Activated CD4-positive, alpha-beta T cell treated with anti-CD3 and anti-CD28 coated beads, Interleukin-2, amount 50 U/mL, for 4 hours (primary cell): ENCODE measurements at places on chromosomes 11 and 22.

- DNase-seq = no peak
Observed at GRCh38 chr11:35792148-35792845, 129.7 kb downstream of the TRIM44 start.

GRCh38 chr11:30171661-30172060, 59.2 kb upstream of the FSHB start:
- no peak for DNase-seq

DNA sequence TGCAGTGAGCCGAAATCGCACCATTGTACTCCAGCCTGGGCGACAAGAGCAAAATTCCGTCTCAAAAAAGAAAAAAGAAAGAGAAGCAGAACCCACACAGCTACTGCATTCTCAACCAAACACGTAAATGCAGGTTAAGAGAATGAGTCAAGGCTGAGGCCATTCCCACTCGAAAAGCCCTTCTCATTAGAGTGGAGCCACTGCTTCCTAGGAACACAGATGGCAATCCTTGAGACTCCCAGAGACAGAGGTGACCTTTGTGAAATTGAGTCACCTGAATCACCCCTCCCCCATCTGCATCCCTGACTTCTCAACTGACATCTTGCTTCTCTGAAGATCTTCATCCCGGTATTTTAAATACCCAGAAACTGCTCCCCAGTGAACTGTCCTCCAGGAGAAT, 8.2 kb downstream of the PACSIN2 start:
- DNase-seq = no peak

GRCh38 chr22:50209893-50210292, 9.1 kb downstream of the SELENOO start:
- DNase-seq = peak; percentile 66

DNA sequence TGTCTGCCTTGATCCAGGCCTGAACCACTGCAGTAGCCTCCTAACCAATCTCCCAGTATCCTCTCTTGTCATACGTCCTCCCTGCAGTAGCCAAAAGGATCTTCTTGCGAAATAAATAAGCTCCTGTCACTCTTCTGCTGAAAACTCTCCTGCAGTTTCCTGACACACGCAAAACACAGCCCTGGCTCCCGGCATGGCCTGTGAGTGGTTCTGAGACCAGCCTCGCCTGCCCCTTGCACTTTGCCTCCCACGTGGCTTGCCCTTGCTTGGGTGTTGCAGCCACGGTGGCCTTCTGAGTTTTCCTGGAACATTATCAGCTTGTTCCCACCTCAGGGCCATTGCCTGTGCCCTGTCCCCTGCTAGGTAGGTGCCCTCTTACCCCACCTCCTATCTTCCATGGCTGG, 7.2 kb downstream of the ZC3H7B start:
- DNase-seq = no peak

DNA sequence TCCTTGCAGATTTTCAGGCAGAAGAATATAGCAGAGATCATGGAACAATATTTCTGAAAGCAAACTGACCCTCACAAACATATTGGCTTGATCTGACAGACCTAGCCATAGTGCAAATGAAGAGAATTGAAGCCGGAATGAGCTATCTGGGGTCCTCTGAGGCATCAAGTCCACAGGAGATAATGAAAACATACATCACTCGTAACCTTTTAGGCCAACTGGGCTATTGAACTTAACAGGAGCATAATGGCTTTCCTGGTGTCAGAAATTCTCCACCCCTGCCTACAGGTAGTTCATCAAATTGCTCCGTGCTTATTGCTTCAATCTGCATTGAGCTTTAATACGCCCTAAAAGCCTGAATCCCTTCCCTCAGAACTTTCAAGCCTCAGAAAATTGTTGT, 1414.6 kb upstream of the TENM4 start:
- DNase-seq = no peak

DNA sequence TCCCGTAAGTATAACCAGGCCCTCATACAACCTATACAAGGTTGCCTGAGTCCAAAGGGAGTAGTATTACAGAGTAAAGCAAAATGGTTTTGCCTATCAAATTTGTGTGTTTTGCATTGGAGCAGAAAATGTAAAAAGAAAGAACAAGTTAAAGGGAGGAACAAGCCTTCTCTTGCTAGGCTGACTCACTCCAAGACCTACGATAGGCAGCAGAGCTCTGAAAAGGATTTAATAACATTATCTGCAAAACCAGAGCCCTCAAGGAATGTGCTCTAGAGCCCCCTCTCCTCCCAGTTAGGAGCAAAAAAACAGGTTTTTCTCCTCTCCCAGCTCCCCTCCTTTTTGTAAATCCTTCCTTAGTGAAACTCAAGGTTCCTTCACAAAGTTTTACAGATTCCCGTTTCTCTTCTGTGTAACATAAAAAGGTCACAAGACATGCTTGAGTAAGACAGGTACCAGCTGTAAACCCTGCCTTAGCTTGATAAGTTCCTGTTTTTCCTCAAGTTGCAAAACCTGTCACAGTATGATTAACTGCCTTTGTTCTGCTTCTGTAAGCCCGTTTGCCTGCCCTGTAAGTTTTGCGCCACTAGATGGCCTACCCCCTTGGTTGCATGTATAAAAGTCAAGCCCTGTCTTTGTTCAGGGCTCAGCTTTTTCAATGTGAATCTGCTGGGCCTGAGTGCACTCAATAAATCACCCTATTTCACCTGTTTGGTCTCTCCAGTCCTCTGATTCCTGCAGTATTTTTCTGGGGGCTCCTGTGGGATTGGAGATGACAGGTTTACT, 498.2 kb downstream of the KCNA4 start:
- no peak for DNase-seq

DNA sequence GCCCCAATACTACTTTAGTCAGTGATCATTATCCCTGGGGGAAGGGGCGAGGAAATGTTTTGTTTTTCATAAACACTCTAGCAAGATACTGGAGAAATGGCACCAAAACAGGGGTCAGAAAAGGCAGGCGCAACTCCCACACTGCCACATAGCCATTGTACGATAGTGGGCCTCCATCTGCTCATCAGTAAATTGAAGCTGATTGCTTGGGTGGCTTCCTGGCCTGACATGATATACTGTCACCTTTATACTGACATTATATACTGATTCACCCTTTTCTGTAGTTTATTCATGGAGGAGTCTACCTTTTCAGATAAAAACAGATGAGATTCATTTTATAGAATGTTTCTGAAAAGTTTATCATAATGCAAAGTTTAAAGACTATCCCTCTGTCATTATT, 51.6 kb upstream of the CCDC34 start:
- no peak for DNase-seq

GRCh38 chr11:118341815-118342489, 553 bp downstream of the CD3D start:
- DNase-seq = no peak

DNA sequence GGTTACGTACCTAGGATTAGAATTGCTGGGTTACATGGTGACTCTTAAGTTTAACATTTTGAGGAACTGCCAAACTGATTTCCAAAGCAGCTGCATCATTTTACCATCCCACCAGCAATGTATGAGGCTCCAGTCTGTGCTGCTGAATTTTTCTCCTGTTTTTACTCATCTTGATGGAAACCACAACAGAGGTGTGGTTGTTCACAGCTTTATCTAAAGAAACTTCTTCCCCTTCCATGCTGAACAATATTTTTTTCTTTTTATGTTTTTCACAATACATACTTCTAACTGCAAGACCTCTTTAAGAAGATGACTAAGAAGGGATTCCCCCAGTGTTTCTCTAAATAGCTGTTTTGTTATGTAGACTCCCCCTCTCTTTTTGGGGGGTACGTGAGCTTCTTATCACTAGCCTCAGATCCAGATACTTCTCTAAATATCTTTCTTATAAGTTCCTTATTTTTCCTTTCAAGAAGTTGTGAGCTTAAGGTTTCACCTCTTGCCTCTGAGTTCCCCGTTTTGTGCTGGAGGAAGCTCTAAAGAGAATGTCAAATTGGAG, 24.0 kb downstream of the TCP11L1 start:
- no peak for DNase-seq

DNA sequence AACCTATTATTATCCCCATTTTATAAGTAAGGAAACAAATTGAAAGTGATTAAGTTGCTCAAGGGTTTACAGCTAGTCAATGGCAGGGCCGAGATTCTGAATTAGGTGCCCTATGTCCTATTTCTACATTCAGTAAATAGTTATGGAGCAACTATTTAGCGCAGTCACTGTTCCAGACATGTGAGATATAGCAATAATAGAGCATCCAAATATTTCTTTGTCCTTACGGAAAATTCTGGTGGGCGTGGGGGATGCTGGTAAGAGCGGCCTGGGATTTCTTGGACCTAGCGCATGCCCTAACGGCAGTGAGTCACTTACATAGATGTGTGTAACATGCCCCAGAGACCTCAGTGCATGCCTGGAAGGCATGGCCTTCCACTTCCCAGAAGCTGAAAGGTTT, 4.4 kb downstream of the DTX4 start:
- DNase-seq = no peak

DNA sequence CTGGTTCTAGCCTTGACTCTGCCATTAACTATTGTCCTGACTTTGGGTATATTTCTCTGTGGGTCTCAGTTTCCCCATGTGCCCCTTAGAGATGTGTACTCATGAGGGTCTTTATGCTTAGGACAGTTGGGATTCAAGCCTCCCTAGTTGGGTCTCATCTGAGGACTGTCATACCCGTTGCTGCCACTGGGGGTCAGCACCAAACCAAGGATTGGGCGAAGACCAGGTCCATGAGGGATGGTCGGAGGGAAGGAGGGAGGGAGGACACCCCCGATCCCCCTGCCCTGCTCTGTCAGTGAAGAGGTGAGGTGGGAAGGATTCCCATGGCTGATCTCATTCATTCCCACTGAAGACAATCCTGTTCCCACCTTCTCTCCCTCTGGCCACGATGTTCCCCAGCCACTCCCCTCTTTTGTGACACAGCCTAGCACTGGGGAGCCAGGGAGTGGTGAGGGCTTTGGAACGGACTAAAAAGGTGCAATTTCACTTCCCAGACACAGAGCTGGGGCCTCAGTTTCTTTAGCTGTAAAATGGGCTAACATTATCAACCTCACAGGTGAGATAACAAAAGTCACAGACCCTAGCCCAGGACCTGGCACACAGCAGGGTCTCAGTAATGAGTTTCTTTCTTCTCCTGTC, 12.4 kb upstream of the KLHL35 start:
- DNase-seq = peak; percentile 67

DNA sequence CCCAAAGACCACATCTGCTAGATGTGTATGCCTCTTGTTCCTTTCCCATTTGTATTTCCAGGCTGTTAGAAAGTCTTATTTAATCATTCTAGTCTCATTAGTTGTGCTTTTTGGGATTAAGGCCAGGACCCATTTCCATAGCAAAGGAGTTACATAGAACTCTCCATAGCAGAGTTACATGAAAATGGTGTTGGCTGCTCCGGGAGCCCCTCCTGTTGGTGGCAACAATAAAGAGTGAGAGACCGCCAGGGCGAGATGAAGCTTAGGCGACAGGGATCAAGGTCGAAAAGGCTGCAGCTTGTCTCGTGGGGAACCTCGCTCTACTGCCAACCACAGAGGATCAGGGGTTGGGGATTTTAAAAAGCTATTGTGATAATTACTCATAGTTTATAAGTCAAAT, 58.3 kb downstream of the GRIK4 start:
- no peak for DNase-seq

GRCh38 chr11:76005756-76006155, 190.7 kb downstream of the UVRAG start:
- no peak for DNase-seq

GRCh38 chr22:49449377-49449776, 378.3 kb downstream of the BRD1 start:
- no peak for DNase-seq

DNA sequence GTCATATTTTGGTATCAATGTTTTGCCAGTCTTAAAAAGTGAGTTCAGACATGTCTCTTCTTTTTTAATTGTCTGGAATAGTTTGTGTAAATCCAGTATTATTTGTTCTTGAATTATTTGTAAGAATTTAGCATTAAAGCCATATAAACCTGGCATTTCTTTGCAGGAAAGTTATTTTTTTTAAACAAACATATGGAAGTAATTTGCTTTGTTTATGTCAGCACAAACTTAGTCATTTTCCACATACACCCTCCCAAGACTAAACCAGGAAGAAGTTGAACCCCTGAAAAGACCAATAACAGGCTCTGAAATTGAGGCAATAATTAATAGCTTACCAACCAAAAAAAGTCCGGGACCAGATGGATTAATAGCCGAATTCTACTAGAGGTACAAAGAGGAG, 9.1 kb upstream of the CCDC81 start:
- no peak for DNase-seq

- DNase-seq = no peak
Observed at GRCh38 chr11:83502041-83502440, 215.9 kb upstream of the CCDC90B start.

DNA sequence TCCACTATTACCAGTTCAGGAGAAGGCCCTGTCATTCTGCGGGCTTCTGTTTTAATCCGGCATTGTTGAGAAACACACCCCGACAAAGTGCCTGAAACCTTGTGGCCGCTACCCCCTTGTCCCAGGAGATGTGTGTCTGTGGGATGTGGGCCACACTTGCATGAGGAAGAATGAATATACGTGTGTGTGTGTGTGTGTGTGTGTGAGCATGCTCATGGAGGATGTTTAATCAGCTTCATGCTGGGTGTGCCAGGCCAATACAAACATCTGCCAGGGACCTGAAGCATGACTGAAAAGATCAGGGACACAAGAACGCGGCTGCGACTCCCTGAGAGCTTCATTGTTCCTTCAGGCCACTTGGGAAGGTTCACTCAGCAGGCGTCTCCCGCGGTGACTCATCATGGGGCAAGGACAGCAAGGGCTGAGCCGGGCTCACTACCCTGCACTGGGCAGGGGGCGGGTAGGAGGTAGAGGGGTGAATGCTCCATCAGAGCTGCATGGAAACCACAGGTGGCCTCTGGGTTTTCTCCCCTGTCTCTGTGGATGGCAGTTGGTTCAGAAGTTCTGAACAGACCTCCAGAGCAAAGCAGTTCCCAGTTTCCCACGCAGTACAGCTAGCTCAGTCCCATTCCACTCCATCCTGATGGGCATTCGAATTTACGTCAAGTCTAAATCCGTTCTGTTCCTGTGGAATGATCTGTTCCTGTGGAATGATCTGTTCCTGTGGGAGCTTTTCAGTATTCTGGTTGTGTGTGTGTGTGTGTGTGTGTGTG, 7.0 kb upstream of the MALAT1 start:
- no peak for DNase-seq

GRCh38 chr11:10693509-10694081, at the start of gene IRAG1:
Gene IRAG1 (minus strand): TSS chr11:10693755. CDS start chr11:10693602, 153 bp downstream.
- DNase-seq = no peak

GRCh38 chr11:7348432-7349304, 97.0 kb downstream of the SYT9 start:
- no peak for DNase-seq

- no peak for DNase-seq
Observed at GRCh38 chr11:104652996-104653395, 245.3 kb downstream of the CASP12 start.

GRCh38 chr11:67279589-67280340, 9.3 kb upstream of the ANKRD13D start:
- DNase-seq = no peak
